Spinal cord (tissue), 10 donors: ENCODE measurements at places on chromosomes 6 and 20. TPM values are rescaled to one million over a fixed set of nuclear protein-coding genes. Genes with fewer than 3 reads are reported as not detected.

Gene CD40
- 1.6 TPM for total RNA-seq

Gene OOEP
- total RNA-seq, result 0.11 TPM

Gene TBC1D7
- 26.2 TPM for total RNA-seq

Gene MUCL3
- not detected for total RNA-seq

Gene GRIK2
- total RNA-seq, result 25.3 TPM

Gene DZANK1
- 3.2 TPM for total RNA-seq

Gene SNX21
- 23.8 TPM for total RNA-seq

Gene EYS
- 3.5 TPM for total RNA-seq

Gene SLC16A10
- 15.2 TPM for total RNA-seq

Gene MMP24
- total RNA-seq, result 24.2 TPM

Gene PNPLA1
- total RNA-seq, result not detected

Gene BFSP1
- 2.2 TPM for total RNA-seq

Gene GJA10
- not detected for total RNA-seq

Gene PARD6B
- total RNA-seq, result 11.3 TPM

Gene NOX3
- total RNA-seq, result not detected

Gene CRIP3
- total RNA-seq, result 5.7 TPM

Gene PCMTD2
- total RNA-seq, result 79.6 TPM

Gene BTN1A1
- 0.11 TPM for total RNA-seq

Gene HRH3
- total RNA-seq, result 1.8 TPM

Gene FERMT1
- 5.2 TPM for total RNA-seq

Gene SRSF12
- total RNA-seq, result 28.2 TPM

Gene TRIM10
- 2.2 TPM for total RNA-seq

Gene CYP39A1
- 10.8 TPM for total RNA-seq

Gene TXLNB
- 7.1 TPM for total RNA-seq

Gene KCNK16
- not detected for total RNA-seq

Gene SAMD5
- total RNA-seq, result 9.2 TPM

Gene LTB
- total RNA-seq, result 0.55 TPM

Gene DNMT3B
- total RNA-seq, result 2.6 TPM

Gene FAM83D
- 5.8 TPM for total RNA-seq

Gene PDE10A
- 28.2 TPM for total RNA-seq

Gene DOK5
- 19.1 TPM for total RNA-seq

Gene DEFB132
- total RNA-seq, result not detected

Gene GTSF1L
- total RNA-seq, result not detected

Gene FRK
- total RNA-seq, result 1.9 TPM

Gene KHDC1L
- not detected for total RNA-seq

Gene ENPP4
- 10.8 TPM for total RNA-seq

Gene KIAA1755
- total RNA-seq, result 51.5 TPM

Gene NEDD9
- total RNA-seq, result 25.4 TPM

Gene MCCD1
- not detected for total RNA-seq

Gene SPATS1
- 0.30 TPM for total RNA-seq

Gene OR2H2
- total RNA-seq, result not detected

Gene PTK6
- 0.06 TPM for total RNA-seq

Gene SLC35D3
- 0.99 TPM for total RNA-seq

Gene HLA-DMB
- 22.3 TPM for total RNA-seq

Gene NKAIN2
- total RNA-seq, result 16.3 TPM

Gene UBE2C
- 7.1 TPM for total RNA-seq
